ENCODE measurements at places on chromosomes 4 and X.

DNA sequence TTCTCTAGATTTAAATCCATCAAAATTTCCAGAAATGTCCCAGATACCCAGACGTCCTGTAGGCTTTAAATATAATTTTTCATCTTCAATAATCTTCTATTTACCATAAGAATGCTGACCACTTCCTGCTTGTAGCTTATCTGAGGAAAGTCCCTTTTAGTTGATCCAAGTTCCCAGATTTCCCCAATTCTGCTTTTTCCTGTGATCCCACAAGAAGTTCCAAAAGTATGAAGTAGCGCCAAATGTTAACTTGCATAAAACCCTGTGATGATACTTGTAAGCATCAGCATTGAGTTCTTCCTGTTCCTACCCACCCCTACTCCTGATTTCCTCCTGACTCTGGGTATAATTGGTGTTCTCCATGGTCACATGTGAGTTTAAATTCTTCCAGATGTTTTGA lies 10.6 kb upstream of the TLR8 start:
- H3K27ac ChIP-seq: no peak overlapping the region
- no peak overlapping the region for H3K4me3 ChIP-seq
- H3K36me3 ChIP-seq: no peaks in the 10 kb centered on the region
- H3K4me1 ChIP-seq: peaks cover 16% of the 10 kb centered on the region
- no peaks in the 10 kb centered on the region for H3K27me3 ChIP-seq

DNA sequence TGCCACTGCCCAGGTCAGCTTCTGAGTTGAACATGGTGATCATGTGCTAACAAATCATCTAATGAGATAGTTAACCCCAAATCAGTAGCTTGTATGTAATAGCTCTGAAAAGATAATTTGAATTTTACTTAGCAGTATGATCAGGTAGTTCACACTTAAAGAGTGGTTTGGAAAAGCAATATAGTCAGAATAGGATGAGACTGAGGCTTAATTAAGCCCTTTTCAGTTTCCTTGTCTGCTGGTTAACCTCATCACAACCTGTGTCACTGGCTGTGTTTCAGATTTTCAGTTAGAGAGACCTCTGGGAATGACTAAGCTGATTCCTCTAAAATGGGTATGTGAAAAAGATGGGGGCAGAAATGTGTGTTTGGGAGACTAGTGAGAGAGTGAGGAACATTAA lies 38.1 kb downstream of the GPR174 start:
- DNase-seq: no peak
- no peaks in the 10 kb centered on the region for H3K4me1 ChIP-seq
- no peak overlapping the region for H3K27ac ChIP-seq
- H3K27me3 ChIP-seq: no peaks in the 10 kb centered on the region
- H3K4me3 ChIP-seq: no peak overlapping the region
- no peaks in the 10 kb centered on the region for H3K36me3 ChIP-seq

GRCh38 chrX:148084611-148085010 lies 103.5 kb downstream of the FMR1NB start:
- H3K36me3 ChIP-seq: no peaks in the 10 kb centered on the region
- H3K4me3 ChIP-seq: no peak overlapping the region
- no peak for DNase-seq
- H3K4me1 ChIP-seq: no peaks in the 10 kb centered on the region

DNA sequence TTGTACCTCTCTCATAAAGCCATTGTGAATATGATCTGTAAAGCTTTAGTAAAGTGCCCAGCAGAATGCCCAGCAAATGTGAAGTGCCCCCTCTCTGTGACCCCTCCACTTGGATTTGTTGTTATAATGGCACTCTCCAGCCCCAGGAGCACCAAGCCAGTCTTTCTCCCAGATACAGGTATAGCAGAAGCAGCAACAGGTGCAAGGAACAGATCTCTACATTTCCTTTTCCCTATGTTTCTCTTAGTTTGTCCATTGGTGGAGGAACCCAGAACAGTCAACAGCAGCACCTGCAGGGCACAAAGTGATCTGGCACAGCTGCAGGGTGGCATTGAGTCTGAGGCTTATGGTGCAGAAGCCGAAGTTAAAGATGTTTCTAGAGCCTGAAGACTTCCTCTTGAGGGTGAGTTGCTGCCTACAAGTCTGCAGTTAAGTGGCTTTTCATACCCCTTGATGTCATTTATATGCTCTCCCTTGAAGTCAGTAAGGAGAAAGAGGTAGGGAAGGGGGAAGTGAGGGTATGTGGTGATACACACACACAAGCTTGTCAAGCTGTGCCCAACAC lies 16.1 kb upstream of the CXCL3 start:
- DNase-seq: no peak
- peaks cover 14% of the 10 kb centered on the region for H3K4me1 ChIP-seq
- no peak overlapping the region for H3K27ac ChIP-seq
- no peaks in the 10 kb centered on the region for H3K36me3 ChIP-seq

GRCh38 chr4:143372093-143372915 lies 35.6 kb downstream of the GAB1 start:
- no peaks in the 10 kb centered on the region for H3K27me3 ChIP-seq
- no peak overlapping the region for H3K27ac ChIP-seq
- no peaks in the 10 kb centered on the region for H3K4me1 ChIP-seq
- H3K36me3 ChIP-seq: no peaks in the 10 kb centered on the region
- no peak overlapping the region for H3K4me3 ChIP-seq
